Stimulated activated CD8-positive, alpha-beta memory T cell treated with anti-CD3 and anti-CD28 coated beads, Interleukin-7, amount 100 ng/mL, for 1 hour (primary cell): ENCODE measurements at places on chromosomes 11 and 22.

GRCh38 chr22:39171623-39172264, 19.3 kb upstream of the CBX7 start:
- no peak for DNase-seq

DNA sequence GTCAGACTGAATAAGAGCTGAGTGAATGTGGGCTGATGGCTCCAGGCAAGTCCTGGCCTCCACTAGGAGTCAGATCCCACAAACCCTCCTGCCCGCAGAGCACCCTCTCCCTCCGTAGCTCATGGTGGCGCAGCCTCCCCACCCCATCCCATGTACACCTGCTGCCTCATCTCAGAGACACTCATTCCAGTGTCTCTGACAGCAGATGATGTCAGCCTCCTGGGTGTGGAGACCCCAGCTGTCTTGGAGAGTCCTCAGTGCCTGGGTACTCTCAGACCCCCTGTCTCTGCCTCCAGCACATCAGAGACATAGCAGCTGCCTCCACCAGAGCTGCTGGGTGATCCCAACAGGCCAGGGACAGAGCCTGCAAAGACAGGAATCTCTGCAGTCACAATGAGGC, 9.5 kb downstream of the IGLL5 start:
- no peak for DNase-seq

- no peak for DNase-seq
Measured at GRCh38 chr11:68692871-68693483, 8.6 kb downstream of the GAL start.

DNA sequence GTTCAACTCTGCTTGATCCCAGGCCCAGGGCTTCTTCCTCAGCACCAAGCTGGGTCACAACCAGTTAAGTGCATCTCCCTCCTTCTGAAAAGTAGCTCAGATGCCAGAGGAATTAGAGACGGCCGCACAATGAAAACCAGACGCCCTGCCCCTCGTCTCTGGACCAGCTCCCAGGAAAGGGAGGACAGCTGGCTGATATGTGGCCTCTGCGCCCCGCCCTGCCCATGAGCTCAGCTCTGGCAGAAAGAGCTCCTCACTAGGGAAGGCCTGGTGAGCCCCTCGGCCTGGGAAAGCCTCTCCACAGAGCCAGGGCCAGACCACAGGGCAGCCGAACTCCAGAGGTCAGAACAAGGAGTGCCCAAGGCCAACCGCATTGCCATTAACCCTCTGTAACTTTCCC, 18.1 kb upstream of the SCGB1A1 start:
- DNase-seq = no peak

DNA sequence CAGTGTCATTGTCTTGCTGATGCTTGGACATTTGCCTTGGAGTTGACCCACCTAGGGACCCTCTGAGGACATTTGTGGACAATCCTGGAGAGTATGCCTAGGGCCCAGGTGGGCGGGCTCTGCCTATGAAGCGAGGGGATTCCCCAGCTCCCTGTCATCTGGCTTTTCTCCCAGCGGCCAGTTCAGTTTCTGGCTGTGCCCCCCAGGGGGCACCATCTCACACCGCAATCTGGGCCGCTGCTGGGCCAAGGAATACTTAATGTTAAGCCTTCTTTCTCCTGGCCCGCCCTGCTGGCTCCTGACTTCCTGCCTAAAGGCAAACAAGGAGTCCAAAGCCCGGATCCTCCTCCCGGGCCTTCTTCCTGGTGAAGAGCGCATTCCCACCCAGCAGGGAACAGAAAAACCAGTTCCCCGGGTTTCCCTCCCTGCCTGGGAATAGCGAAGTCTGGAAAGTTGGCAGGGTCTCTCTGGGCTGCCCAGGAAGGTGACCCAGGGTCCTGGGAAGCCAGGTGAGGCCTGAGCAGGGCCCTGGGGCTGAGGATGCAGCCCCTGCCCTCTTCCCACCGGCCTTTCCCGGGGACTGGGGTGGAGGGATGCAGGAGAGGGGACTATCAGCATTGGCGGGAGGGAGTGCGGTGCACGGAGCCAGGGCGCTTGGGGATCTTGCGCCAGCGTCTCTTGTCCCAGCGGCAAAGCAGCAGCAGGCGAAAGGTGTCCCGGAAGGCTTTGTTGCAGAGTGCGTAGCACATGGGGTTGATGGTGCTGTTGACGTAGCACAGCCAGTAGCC, 11.9 kb downstream of the CHRM1 start:
- no peak for DNase-seq

DNA sequence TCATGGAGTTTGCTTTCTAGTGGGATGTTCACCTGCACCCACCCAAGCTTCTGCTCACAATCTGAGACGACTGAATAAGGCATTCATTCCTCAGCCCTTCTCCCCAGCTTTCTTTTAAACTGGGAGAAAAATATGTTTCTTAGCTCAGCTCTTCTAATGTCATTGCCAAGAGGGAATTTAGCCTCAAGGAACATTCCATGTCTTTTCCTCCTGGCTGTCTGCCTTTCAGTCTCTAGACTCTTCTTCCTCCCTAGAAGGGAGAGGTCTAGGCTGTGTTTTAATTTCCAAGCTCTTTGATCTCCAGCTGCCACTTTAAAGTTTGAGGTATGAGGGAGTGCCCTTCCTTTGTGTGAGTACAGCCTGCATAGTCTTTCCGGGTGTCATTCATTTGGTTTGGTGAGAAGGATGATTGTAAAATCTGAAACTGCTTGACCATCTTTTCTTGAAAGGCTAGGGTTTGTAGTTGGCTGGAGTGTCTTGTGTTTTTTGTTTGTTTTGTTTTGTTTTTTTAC, 11.7 kb upstream of the HTATIP2 start:
- no peak for DNase-seq

- DNase-seq = no peak
Measured at GRCh38 chr11:12529041-12529440, 145.2 kb upstream of the TEAD1 start.

DNA sequence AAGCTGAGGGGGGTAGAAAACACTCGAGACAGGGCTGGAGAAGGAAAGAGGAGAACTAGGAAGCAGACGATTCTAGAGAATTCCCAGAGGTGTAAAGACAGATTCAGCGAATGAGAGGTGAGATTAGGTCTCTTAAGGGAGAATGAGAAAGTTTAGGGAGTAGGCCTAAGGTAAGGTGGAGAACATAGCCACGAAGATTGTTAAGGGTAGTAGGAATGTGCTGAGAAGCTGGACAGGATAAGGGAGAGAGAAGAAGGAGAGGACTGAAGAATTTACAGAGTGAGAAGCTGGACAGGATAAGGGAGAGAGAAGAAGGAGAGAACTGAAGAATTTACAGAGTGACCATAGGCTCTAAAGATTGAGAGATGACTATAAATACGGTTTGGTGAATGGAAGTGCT, 908 bp downstream of the PPME1 start:
- no peak for DNase-seq

GRCh38 chr11:2930704-2931419, 1.6 kb upstream of the PHLDA2 start:
- DNase-seq = no peak

- no peak for DNase-seq
Measured at GRCh38 chr11:62757846-62758788, 3.3 kb upstream of the POLR2G start.

DNA sequence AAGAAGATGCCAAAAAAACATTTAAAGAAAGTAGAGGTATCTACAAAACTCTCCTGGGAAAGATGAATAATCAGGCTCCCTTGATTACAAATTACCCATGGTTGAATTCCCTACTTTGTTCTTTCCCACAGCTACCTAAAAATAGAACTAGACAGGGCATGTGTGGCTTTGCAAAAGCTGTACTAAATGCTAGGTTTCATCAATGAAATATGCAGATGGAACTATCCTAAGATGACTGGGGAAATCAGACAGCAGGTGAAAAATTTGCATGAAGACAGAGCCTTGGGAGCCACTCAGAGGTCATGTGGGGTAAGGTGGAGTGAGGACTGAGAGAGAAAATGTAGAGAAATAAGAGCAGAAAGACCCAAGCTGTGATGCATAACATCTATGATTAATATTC, 14.7 kb downstream of the LAYN start:
- DNase-seq = no peak
